ENCODE measurements at places on chromosomes 5 and 9. TPM values are rescaled to one million over a fixed set of nuclear protein-coding genes. Genes with fewer than 3 reads are reported as not detected.

Gene C1QTNF2
- 0.15 TPM for total RNA-seq

DNA sequence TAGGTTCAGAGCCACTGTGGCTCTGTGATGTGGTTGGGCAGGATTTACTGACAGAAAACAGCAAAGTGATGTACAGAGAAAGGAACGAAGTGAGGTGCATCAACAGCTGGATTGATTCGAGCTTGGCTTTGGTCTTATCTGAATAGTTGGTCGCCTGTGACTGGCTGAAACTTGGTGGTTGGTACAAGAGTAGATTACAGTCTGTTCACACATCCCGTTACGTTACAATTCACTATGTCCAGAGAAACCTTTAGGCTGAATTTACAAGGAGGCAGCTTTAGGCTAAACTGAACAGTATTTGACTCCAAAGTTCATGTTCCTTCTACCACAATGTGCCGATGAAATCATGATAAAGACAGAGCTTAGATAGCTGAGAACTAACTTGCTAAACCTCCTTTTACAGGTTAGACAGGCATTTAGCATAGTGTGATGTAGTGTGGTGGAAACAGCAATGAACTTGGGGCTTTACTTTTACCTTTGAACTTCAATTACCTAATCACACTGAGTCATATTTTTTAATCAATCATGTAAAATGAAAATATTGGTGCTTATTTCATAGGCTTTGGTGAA is 210.2 kb upstream of the PUM3 start:
- H3K4me1 ChIP-seq = no peaks in the 10 kb centered on the region
- no peak overlapping the region for H3K27ac ChIP-seq
- DNase-seq = no peak

GRCh38 chr9:87381746-87382145 is 115.9 kb upstream of the DAPK1 start:
- no peak overlapping the region for H3K4me3 ChIP-seq
- no peak for DNase-seq
- H3K36me3 ChIP-seq = no peaks in the 10 kb centered on the region
- H3K27me3 ChIP-seq = peaks cover 5% of the 10 kb centered on the region
- H3K27ac ChIP-seq = no peak overlapping the region
- no peaks in the 10 kb centered on the region for H3K4me1 ChIP-seq

GRCh38 chr9:120643061-120643460 is 63.1 kb upstream of the CDK5RAP2 start:
- no peak overlapping the region for H3K4me3 ChIP-seq
- H3K4me1 ChIP-seq = no peaks in the 10 kb centered on the region
- DNase-seq = no peak
- no peaks in the 10 kb centered on the region for H3K27me3 ChIP-seq
- no peaks in the 10 kb centered on the region for H3K36me3 ChIP-seq
- H3K27ac ChIP-seq = no peak overlapping the region

All from HCT116 (cell line).